Activated CD4-positive, alpha-beta T cell treated with anti-CD3 and anti-CD28 coated beads, Interleukin-2, amount 10 ng/mL, durations not matched to agents 7 days and 5 days (primary cell): ENCODE measurements at places on chromosomes 1 and 21. TPM values are rescaled to one million over a fixed set of nuclear protein-coding genes. Genes with fewer than 3 reads are reported as not detected.

Gene FAM177B
- total RNA-seq = 0.60 TPM

Gene SPATA46
- not detected for total RNA-seq

Gene SHISA4
- total RNA-seq = 0.83 TPM

Gene TFF2
- total RNA-seq = not detected

Gene AHCYL1
- total RNA-seq = 50.9 TPM

Gene SPATA1
- 2.3 TPM for total RNA-seq

Gene CASZ1
- 9.8 TPM for total RNA-seq

Gene LSM10
- 39.4 TPM for total RNA-seq

Gene GCSAML
- not detected for total RNA-seq

Gene EBNA1BP2
- total RNA-seq = 40.5 TPM

Gene CHRM3
- 0.27 TPM for total RNA-seq

Gene USP21
- 34.7 TPM for total RNA-seq

Gene RHOU
- total RNA-seq = 7.9 TPM

Gene TMPRSS3
- total RNA-seq = 7.4 TPM

Gene NOTCH2NLA
- 31.3 TPM for total RNA-seq

DNA sequence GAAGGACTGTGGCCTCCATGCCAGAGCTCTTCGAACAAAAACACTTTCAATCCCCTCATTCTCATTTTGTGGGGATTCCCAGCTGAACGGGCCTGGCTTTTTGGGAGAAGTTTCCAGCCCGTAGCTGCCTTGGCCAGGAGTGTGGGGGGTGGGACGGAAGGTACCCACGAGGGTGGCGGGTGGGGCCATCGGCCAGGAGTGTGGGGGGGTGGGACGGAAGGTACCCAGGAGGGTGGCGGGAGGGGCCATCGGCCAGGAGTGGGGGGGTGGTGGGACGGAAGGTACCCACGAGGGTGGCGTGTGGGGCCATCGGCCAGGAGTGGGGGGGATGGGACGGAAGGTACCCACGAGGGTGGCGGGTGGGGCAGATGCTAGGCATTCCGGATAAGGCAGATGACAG, 71.7 kb upstream of the ZBTB18 start:
- no peak for DNase-seq

GRCh38 chr1:2548068-2548589, 8.0 kb upstream of the TNFRSF14 start:
- peak; percentile 87 for DNase-seq

- peak; percentile 38 for DNase-seq
Observed at GRCh38 chr1:172647110-172647564, 11.8 kb upstream of the FASLG start.

DNA sequence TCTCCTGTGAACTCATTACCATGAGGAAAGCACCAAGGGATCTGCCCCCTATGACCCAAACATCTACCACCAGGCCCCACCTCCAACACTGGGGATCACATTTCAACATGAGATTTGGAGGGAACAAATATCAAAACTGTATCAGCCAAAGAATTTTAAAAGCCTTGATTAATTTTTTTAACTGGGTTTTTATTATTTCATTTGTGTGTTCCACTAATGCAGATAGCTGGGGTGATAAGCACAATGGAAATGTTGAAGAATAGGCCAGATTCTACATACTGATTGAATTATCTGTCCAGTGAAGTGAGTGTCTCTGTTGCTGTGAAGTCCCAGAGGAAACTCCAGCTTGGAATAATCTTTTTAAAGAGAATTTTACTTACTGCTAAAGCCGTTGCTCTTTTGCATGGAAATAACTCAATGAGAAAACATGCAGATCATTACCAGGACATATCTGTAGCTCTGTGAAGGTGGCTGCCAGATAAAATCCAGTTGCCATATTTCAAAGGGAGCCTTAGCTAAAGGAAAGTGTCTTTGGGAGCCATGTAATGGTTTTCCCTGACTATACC, 44.4 kb upstream of the DHCR24 start:
- no peak for DNase-seq

DNA sequence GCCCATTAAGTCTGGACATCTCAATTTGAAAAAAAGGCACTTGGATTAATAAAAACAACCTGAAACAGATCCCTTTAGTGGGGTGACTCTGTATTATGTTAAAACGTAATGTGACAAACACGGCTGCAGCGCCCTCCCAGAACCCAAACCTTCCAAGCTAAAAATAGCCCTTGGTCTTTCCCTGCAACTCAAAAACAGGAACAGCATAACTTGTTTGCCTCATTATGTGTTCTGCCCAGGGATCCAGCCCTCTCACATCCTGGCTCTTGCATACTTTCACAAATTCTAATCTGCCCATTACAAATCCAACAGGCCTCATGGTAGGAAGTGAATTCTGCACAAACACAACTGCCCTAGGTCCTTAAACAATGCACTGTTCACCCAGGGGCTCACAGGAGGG, 94.7 kb upstream of the GADD45A start:
- no peak for DNase-seq

DNA sequence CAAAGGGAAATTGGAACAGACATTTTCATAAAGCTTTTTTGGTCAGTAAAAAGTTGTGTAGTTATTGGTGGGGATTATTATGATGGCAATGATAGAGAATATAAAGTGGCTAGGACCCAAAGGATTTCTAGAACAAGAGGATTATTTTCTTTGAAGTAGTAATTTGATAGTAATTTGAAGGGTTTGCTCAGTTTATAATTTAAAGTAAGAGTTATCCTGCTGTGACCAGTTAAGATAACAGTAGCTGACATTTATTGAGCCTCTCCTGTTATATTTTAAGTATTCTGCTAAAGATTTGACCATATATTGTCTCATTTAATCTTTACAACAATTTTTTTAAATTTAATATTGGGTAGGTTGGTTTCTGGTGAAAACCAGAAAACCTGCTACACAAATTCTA, 14.7 kb downstream of the CAPZA1 start:
- no peak for DNase-seq

DNA sequence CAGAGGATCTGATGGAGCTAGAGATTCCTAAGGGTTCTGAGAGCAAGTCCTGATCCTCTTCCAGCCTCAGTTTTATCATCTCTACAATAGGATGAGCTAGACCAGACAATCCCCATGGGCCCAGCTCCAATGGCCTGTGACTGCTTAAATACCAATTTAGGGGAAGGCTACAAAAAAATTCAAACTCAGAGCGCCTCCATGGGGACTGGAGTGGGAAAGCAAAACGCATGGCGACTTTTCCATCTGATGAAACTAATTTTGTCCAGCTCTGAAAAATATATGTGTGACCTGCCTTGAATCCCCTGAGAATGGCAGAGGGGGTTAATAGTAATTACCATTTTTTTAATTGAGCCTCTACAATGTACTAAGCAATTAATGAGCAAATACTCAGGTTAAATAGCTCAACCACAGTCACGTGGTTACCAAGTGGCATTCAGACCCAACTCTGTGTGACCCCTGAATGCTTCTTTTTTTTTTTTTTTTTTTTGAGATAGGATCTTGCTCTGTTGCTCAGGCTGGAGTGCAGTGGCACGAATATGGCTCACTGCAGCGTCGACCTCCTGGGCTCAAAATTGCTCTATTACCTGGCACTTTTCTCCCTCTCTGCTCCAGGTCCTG, 8.4 kb downstream of the EXTL1 start:
- no peak for DNase-seq

- no peak for DNase-seq
Observed at GRCh38 chr21:20647607-20648006, 350.6 kb upstream of the NCAM2 start.

DNA sequence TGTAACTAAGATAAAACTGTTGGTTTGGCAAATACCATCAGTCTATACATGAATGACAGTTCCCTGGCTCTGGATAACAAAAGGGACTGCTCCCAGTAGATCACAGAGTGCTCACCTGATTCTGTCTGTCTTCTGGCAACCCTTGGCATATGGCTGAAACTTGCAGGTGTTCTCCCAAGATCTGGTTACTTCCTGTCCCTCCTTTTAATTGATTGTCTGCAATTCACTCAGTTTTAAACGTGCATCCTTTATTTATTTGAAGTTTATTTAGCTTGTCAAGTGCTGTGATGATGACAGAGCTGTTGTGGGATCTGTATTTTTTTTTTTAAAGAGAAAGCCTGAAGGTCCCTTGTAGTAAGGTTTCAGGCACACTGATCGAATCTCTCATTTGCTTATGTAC, 3.4 kb downstream of the KCNA3 start:
- DNase-seq = peak; percentile 36

GRCh38 chr21:38295997-38296764, 39.4 kb downstream of the KCNJ15 start:
- no peak for DNase-seq

- no peak for DNase-seq
Observed at GRCh38 chr1:230857822-230858221, 10.5 kb downstream of the C1orf198 start.

GRCh38 chr1:115677565-115677964, 35.8 kb downstream of the VANGL1 start:
- DNase-seq = no peak

DNA sequence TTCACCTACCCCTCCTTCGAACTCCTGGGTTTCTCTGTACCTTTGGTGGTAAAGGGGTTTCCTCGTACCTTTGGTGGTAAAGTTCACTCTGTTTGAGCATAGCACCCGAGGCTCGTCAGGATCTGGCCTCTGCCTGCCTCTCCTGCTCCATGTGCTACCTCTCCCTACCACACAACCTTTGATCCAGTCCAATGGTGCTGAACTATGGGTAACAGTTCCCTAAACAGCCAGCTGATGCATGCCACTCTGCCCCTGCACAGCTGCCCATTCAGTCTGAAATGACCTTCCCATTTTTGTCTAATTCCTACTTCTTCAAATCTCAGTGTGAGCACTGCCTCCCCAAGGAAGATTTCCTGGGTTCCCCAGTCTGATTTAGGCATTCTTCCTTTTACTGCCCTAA, 14.0 kb downstream of the OVAAL start:
- DNase-seq = no peak

DNA sequence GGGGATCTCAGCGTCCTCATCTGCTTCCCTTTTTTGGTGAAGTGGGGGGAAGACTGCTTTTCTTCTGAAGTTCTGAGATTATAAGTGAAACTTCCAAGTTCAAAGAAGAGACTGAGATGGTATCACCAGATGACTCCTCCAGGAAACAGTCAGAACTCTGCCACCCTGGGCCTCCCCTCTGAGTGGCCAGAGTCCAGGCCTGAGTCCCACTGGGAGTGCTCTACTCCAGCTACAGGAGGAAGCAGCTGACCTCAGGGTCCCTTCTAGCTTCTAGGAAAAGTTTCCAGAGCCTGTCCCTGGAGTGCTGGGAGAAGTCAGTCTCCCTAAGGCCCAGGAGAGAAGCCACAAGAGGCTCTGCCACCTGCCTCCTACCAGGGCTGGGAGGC, 104.7 kb downstream of the CASZ1 start:
- DNase-seq = no peak

DNA sequence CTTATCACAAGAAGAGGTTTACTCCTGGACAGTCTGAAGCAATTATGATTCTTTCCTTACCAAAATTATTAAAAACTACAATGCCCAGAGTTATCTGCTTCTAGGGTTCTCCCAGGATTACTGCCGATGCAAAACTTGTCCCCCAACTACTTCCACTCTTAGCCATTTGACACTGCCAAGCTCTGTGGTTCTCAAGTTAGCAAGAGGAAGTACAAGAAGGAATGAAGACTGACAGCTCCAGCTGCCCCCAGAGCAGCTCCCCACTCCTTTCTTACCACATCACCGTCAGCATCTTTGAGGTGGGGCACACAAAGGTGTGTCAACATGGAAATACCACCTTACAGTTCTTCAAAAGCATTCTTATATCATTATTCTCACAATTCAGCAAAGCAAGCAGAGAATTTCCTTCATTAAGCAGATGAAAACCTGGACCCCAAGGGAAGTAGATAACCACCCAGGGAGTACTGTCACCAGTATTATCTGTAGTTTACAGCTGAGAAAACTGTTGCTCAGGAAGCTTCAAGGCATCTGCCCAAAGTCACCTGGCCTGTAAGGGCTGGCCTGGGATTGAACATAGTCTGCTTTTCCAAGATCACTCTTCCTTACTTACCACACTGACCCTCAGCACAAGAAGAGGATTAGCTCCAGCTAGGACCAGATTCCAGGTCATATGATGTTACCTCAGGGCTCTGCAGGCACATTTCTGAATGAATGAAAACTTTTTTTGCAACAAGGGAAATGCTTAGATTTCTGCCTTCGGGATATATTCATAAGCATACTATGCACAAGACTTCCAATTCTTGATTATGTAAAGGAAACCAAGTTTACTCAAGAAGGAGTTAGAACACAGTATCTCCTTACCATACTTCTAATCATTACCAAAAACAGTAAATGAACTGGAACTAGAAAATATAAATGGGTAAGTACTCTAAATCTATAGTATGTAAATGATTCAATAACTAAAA, 9.3 kb downstream of the PSMG1 start:
- no peak for DNase-seq

DNA sequence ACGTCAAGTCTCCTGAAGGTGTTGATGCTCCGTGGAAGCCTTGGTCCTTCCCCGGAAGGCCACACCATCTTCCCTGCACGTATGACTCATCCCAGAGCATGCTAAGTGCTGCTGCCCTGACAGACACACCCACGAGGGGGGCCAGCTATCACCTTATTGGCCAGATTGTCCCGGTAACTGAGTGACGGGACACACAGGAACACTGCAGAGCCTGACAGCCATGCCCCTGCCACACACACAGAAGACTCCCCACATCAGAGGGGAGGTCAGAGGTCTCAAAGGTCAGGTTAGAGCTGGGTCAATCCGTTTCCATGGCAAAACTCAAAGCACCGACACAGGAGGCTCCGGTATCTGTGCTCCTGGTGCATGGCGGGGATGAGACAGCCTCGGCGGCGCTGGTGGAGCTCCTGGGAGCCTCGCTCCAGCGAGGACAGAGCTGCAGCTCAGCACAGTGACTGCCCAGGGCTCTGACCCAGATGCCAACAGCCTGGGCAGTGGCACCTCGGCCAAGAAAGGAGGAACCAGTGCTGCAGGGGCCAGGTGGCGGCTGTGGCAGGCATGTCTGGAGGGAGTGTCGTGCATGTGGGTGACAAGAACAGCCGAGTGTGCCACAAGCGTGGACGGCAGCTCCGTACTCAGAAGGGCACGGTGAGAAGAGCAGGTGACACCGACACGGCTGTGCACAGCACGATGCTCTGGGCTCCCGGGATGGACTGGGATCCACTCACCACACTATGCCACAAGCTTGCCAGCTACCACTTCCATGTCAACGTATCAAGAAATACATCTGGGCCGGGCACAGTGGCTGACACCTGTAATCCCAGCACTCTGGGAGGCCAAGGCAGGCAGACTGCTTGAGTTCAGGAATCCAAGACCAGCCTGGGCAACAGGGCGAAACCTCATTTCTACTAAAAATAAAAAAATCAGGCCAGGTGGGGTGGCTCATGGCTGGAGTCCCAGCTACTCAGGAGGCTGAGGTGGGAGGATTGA, 14.8 kb upstream of the TMEM240 start:
- DNase-seq = no peak

DNA sequence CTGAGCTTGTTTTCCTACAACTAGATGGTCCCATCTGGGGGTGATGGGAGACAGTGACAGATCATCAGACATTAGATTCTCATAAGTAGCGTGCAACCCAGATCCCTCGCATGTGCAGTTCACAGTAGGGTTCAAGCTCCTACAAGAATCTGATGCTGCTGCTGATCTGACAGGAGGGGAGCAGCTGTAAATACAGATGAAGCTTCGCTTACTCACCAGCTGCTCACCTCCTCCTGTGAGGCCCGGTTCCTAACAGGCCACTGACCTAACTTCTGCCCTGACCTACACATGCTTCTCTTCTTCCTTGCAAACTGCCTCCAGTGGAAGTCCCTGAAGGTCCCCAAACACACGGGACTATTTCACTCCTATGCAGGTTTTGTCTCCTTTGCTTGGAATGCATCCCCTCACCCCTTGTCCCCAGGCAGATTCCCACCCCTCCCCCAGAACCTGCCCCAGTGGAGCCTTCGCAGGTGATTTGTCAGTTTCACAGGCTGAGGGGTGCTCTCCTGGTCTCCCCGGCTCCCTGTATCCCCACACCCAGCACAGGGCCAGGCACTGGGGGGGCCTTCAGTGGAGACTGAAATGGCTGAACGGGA, 5.7 kb upstream of the ZBTB48 start:
- no peak for DNase-seq
